ENCODE measurements at places on chromosomes 12 and 14.

- DNase-seq, result no peak
These were observed 97.9 kb downstream of the ARMH4 start for GRCh38 chr14:58054100-58054499.

GRCh38 chr14:90846511-90846910 lies 30.3 kb upstream of the TTC7B start:
- DNase-seq, result no peak

GRCh38 chr12:58509116-58509885 lies 411.0 kb downstream of the LRIG3 start:
- no peak for DNase-seq

DNA sequence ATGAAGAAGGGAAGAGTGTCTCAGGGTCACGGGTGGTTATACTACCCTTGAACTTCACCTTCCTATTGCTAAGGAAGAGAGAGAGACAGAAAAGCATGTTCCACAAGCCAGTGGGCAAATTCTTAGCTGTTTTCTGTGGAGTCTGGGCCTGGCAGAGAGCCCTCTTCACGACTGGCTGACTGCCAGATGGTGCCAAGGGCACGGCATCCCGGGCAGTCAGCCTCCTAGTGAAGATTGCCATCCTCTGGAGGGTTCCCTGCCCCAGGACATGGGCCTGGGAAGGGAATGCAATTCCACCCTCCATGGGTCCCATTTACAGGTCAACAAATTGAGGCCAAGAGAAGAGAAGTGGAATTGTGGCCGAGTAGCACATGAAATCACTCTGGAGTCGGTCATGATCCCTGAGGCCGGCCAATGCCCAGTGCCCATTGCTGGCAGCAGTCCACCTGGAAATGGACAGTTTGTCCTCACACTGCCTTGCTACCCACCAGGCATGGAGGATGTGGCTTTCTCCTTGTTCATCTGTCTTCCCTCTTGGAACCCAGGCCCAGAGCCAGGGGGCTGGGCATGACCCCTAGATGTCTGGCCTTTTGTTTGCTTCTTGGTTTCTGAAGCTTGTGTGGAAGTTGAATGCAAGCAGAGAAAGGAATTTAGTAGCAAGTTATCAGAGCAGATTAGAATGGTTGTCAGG lies 9.9 kb downstream of the TUNAR start:
- DNase-seq, result no peak

- DNase-seq, result no peak
These were observed 218.6 kb upstream of the ATP2B1 start for GRCh38 chr12:89927226-89927698.

DNA sequence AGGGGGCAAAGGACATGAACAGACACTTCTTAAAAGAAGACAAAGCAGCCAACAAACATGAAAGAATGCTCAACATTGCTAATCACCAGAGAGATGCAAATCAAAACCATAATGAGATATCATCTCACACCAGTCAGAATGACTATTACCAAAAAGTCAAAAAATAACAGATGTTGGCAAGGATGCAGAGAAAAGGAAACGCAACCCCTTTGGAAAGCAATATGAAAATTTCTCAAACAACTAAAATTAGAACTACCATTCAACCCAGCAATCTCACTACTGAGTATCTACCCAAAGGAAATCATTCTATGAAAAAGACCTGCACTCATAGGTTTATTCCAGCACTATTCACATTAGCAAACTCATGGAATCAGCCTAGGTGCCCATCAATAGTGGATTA lies 25.6 kb downstream of the MDM1 start:
- no peak for DNase-seq

GRCh38 chr14:75982266-75983018 lies 647 bp upstream of the TGFB3 start:
- DNase-seq, result peak; percentile 63

DNA sequence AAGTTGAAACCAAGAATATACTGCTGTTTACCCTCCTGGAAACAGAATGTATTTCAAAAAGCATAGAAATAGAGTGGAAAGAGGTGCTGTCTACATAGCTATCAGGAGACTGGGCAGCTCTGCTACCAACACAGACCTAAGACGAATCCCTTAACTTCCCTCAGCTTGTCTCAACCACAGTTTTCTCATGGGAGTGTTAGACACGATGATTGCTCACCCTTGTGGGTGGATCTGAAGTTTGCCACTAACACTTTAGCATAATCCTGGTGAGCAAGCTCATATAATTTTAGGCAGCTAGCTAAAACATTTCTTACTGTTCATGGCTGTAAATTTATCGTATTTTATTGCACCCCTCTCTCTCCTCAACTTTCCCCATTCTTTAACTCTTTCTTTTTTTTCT lies 38.5 kb downstream of the C12orf75 start:
- no peak for DNase-seq

DNA sequence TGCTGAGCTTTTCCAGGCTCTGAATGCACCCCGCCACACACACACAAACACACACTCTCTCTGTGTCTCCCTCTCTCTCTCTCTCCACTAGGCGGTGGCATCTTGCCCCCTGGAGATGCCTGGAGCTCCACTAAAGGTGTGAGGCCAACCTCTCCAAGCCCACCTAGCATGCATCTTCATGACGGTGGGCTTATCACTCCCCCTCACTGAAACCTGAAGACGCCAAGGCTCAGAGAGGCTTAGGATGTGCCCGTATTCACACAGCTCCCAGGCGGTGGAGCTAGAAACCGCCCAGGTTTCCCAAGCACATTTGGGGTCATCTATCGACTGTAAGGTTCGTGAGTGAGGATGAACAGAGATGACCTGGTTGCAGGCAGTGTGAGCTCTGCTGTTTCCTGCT lies 42.6 kb upstream of the BCL11B start:
- no peak for DNase-seq

GRCh38 chr14:65502676-65503124 lies 90.2 kb downstream of the FUT8 start:
- DNase-seq, result no peak

- no peak for DNase-seq
These were observed 65.0 kb downstream of the HECTD1 start for GRCh38 chr14:31142455-31143087.

DNA sequence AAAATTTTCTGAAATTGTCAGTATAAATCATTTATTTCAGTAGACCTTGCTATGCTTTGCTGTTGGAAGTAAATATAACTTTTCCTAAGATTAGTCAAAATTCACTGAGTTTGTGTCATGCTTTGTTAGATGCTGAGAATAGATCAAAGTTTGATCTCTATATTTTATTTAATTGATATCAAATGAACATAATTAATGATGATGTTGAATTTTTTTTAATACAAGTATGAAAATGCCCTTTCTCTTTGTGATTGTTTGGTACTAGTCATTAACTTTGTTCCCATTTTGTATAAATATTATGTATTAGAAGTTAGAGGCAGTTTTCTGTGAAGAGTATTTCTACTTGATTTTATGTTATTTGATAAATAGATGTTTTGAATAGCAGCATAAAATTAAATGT lies 45.7 kb downstream of the CCDC91 start:
- DNase-seq, result no peak

DNA sequence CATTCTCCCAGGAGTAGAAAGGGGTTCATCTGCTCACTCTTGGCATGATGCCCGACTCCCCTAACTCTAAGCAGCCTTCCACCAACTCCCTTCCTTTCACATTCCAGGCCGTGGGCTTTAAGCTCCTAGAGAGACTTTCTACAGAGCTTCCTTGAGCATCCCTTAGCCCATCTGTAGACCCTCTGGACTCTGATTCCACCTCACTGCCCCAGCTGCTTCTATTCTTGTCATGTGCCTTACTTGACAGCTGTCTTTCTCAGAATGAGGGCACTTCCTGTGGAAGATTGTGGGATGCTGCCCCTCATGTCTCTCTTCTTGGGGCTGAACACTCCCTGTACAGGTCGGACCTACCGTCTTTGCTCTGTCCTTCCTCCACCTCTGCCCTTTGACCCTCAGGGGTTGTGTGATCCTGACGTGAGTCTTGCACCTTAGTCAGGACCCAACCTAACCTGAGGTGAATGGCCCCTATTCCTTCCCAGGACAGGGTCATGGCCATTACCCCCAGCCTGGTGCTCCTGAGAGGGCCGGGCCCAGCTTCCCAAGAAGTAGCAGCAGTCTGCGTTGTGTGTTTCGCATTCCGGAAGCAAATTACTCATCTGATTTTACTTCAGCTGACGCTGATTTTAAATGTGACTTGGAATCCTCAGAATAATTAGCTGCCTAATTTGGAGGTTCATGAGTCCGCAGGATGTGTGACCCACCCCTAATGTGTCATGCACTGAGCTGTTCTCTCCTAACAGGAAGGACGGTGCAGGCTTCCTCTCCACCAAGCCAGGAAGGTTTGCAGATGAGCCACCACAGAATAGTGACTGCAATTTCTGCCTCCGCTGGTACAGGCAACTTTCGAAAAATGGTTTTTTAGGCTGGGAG lies 2.7 kb upstream of the GALNT6 start:
- peak; percentile 42 for DNase-seq

DNA sequence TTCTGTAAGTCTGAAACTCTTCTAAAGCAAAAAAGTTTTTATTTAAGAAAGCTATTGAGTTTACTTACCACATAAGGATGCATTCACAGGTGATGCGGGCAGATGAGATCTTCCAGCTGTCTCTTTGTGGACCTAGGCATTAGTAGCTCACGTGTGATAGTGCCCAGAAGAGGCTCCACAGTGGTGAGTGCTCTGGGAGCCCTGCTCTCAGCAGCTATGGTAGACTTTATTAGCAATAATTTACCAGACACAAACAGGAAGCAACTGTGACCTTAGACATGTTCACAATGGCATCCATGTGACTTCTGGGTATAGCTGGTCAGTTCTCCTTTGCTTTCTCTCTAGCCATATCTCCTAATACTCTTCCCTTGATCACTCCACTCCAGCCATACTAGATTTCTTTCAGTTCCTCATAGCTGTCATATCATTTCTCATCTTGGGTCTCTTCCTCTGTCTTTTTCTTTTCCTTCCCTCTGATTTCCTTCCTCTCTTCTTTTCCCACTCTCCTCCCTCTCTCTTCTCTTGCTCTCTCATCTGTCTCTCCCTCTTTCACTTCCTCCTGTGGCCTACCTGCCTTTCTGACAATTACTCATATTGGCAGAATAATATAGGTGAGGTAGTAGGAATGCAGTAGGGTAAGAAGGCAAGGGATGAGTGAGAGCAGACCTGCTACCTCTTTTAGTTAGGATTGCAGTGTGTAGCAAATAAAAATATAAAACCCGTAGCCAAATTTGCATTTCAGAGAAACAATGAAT lies 75.2 kb upstream of the SCAF11 start:
- no peak for DNase-seq

GRCh38 chr12:82942991-82943401 lies 256.3 kb downstream of the TMTC2 start:
- no peak for DNase-seq

GRCh38 chr12:50506753-50507473 lies 2.1 kb downstream of the DIP2B start:
- no peak for DNase-seq

GRCh38 chr12:90292183-90292582 lies 583.5 kb upstream of the ATP2B1 start:
- no peak for DNase-seq

DNA sequence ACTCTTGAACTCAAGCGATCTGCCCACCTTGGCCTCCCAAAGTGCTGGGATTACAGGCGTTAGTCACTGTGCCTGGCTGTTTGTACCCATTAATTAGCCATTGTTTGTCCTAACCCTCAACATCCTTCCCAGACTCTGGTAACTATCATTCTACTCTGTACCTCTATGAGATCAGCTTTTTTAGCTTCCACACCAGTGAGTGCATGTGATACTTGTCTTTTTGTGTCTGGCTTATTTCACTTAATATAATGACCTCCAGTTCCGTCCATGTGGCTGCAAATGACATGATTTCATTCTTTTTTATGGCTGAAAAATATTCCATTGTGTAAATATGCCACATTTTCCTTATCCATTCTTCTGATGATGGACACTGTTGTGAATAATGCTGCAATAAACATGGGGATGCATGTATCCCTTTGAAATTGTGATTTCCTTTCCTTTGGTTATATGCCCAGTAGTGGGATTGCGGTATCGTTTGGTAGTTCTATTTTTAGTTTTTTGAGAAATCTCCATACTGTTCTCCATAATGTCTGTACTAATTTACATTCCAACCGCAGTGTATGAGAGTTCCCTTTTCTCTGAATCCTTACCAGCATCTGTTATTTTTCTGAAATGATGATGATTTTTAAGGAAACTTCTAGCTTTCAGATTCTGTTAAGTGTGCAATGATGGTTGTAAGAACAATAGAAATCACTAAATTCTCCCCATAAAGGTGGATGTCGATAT lies 6.7 kb upstream of the PPP4R3A start:
- no peak for DNase-seq

DNA sequence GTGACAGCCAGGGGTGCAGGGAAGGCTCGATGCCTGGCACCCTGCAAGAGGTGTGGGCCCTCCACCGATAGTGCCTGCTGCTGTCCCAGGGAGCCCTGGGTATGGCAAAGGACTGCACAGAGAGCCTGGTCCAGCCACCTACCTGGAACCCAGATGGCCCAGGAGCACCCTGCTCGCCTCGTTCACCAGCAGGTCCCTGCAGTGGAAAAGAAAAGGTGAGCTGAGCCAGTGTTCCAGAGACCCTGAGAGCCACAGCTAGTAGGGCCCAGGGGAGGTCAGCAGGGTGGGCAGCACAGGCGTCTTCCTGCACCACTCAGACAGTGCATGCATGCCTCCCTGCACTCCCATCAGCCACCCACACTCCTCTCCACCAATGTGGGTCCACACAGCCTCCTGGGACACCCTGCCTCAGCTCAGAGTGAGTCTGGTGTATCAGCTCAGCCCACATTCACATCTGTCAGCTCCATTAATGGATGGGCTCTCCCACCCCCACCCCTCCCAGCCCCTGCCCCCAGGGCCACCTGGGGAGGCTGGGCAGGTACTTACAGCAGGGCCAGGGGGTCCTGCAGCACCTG lies 20.2 kb downstream of the TMEM106C start:
- DNase-seq, result no peak

- no peak for DNase-seq
These were observed 4.2 kb upstream of the UNC119B start for GRCh38 chr12:120706029-120706428.

DNA sequence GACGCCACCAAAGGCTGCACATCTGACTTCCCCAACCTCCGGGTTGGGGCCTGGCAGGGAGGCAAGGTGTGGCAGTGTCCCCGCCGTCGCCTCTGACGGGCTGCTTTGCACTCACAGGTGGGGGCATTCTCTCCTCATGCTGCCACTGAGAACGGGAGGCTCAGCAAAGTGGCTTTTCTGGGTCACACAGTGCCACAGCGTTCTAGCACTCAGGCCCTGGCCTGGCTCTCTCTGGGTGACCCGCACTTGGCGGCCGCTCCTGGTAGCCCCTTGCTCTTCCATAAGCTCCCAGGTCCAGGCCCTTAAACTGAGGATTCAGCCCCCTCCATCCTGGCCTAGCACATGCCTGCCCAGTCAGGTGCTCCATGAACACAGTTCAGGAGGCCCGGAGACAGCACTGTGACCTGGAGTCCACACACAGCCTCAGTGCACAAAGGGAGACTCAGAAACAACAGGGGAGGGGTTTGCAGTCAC lies 25.2 kb downstream of the SERPINA1 start:
- DNase-seq, result no peak

DNA sequence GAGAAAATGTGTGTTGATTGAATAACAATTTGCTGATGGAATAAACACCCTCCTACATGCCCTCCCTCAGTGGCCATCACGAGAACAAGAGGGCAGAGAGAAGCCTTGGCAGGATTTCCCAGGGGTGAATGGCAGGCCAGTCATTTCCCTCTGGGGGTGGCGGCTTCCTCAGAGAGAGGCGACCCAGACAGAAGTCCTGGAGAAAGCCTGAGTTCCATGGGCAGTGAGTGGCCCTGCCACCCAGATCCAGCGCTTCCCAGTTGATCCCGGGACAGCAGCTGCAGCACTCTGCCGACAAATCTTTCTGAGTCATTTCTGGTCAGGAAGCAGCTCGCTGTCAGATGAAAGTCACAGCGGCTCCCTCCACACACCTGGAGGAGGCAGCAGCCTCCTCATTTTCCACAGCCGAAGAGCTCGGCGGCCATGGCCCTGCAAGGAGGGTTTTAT lies 123.0 kb downstream of the SCARB1 start:
- DNase-seq, result no peak

All from activated CD4-positive, alpha-beta T cell treated with anti-CD3 and anti-CD28 coated beads, Interleukin-2, amount 50 U/mL, for 24 hours (primary cell).